Hematopoietic multipotent progenitor cell treated with erythropoietin and hydrocortisone succinate and interleukin-3 and kit ligand, for 17 days (in vitro differentiated cells): ENCODE measurements at places on chromosomes 6 and 20.

GRCh38 chr20:9609887-9610502 is 95.6 kb downstream of the LAMP5 start:
- peak; percentile 23 for DNase-seq

DNA sequence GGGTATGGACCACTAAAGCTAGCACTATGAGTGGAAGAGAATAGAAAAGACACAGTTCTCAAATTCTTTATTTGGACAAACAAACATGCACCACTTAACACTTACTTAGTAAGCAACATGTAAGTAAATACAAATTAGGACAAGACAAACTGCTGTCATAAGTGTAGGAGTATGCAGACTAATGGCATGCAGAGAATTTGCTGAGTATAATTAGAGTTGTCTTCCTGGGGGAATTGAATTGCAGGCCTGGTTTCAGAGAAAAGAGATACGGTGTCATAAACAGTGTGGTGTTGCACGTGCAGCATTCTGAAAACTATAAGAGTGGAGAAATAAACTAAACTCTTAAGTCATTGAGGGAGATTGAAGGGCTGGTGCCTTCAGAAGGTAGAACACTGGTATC is 125.2 kb upstream of the EYA4 start:
- no peak for DNase-seq

DNA sequence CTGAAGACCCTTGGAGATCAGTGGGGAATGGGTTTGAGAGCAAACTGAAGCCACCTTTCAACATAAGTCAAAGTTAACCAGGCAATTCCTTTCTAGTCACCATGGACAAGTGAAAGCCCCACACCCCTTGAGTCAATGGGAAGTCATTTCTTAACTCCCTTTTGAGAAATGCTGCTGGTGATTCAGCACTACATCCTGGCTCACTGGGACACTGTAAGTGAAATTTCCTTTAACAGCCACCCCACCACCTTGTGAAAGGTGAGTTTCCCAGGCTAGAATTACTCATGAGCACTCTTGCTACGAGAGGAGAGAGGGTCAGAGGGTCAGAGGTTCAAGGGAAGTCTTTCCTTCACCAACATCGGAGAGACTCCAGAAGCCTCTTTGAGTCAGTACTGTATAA is 93.3 kb upstream of the MARCKS start:
- no peak for DNase-seq

DNA sequence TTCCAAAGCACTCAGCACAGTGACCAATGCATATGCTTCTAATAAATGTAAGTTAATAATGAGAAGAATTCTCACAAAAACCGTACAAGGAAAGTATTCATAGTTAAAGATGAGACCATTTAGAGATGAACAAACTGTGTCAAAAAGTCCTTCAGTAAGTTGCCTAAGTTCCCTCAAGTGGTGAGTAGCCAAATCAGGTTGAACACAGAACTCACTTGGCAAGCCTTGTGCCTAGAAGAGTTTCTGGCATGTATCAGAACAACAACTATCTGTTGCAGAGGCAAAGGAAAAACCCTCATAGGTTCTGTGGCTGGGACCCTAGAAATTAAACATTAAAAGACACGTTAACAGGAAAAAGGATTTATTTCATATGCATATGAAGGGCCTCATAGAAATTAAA is 129.6 kb upstream of the DOK5 start:
- DNase-seq: no peak

DNA sequence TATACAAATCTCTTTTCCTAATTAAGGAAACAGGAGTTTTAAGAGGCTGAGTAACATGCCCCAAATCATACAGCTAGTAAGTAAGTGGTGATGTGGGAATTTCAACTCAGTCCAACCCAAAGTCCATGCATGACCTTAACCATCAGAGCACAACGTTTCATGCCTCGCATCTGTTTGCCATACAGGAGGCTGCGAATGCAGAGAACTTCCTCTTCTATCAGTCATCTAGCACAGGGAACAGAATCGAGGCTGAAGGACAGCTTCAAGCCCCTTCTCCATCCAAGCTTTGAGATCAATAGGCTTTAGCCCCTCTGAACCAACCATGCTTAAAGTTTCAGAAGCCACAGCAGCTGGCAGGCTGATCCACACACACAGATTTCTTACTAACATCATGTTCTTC is 113.2 kb downstream of the MAFB start:
- DNase-seq: no peak

DNA sequence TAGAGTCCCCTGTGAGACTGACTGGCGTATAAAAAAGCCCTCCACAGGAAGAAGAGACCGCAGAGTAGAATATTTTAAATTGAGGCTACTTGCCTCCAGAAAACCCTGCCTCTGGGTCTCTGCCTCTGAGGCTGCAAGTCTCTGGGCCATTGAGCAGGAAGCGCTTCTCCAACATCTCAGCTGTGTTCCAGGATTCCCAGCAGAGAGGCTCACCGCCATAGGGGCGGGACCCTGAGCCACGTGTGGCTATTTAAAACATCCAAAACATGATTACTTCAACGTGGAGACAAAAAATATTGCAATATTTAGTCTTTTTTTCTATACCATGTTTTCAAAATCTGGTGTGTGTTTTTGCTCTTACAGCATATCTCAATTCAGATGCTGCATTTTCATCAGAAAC is 59.4 kb downstream of the GNAS-AS1 start:
- DNase-seq: no peak

GRCh38 chr6:151341476-151342195 is 49.7 kb downstream of the ZBTB2 start:
- no peak for DNase-seq

DNA sequence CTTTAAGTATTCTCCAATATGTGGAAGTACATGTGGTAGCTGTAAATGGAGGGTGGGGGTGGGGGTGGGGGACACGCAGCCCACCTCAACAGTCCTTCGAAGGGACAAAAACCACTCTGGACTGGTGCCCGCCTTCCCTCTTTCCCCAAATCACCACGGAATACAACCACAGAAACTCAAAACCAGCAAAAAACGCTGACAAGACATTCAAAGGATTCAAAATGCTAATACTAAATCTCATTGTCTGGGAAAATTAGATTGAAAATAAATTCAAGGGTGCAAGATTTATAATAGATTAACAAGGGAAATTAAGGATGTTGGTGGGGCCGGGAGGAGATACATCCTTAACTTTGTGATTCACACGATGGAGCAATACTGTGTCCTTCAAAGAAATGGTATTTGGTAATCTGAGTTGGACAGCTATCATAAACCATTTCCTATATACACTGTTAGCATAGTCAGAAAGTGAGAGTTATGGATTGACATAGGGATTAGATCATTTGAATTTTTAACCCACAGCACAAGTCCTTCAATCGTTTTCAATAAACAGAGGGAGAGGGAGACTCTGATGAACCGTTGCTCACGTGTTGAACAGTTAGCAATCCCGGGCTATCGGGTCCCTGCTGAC is 766 bp upstream of the TBC1D22B start:
- DNase-seq: no peak

GRCh38 chr6:166955865-166956443 is 396 bp downstream of the RNASET2 start:
- DNase-seq: no peak

DNA sequence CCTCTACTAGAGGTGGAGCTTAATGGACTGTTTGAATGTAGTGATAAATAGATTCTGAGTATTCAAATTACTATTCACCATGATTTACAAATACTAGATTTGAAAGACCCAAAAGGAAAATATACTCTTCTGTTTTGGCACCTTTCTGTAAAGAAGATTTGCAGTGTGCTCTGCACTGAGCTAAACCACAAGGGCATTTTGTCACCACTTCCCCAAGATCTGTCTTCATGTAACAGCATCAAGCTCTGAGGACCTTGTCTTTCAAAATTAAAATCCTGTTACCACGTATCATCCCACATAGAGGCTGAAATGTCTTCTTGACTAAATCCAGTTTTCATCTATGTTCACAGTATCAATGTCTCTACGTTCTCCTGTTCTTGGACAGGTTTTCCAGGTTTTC is 3.3 kb upstream of the PGK2 start:
- DNase-seq: no peak

DNA sequence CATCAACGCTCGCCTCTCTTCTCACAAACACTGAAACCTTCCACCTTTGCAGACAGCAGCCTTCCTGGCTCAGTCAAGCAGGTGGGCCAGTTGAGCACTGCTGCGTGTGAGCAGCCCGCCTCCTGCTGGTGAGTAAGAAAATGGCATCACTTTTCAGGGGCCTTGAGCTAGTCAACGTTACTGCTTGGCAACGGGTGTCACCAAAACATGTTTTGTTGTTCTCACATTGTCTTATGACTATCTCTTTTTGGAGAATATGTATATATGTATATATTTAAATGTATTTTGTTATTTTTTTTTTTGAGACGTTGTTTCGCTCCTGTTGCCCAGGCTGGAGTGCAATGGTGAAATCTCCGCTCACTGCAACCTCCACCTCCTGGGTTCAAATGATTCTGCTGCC is 97.0 kb upstream of the AGPAT4 start:
- peak; percentile 65 for DNase-seq

GRCh38 chr6:165616116-165616515 is 46.9 kb downstream of the PDE10A start:
- no peak for DNase-seq

- DNase-seq: peak; percentile 66
These were observed 574 bp downstream of the RPS12 start for GRCh38 chr6:132814716-132815570.

- no peak for DNase-seq
These were observed 12.9 kb upstream of the TLDC2 start for GRCh38 chr20:36862857-36863668.

- no peak for DNase-seq
These were observed 15.4 kb downstream of the EZR start for GRCh38 chr6:158803733-158804143.

GRCh38 chr6:55180258-55180657 is 5.9 kb downstream of the HCRTR2 start:
- no peak for DNase-seq

DNA sequence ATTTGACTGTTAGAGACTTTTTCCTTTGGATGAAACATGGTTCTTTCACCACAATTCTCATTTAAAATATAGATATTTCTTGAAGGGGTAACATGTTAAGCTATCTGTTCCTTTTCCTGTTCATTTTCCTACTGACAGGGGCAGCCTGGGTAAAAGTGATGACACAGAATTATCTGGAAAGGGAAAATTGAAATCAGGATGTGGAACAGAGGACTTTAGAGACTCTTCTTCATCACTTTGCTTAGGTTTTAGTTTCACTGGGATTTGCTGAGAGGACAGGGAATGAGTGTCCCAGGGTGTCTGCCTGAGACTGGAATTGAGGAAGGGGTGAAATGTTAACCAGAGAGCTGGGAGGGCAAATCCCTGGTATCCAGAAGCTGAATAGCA is 116.0 kb downstream of the RNF144B start:
- DNase-seq: no peak

DNA sequence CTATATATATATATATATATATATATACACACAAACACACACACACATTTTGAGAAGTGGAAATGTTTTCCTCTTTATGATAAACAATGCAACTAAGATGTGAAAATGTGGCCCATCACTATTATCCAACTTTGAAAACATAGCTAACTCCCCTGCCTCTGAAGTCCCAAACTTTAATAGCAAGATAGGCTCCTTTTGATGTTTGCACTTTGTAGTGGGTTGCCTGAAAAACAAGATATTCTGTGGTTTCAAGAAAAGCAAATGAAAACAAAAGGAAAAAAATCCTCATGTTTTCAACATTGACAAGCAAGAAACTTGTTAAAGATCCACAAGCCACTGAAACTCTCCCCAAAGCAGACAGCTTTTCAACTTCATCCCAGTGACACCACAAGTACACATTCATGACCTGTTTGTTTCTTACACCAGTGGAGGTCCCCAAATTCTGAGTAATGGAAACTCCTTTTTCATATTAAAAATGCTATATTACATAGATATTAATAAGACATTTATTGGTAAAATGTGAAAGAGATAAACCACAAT is 90.0 kb downstream of the IPCEF1 start:
- no peak for DNase-seq

DNA sequence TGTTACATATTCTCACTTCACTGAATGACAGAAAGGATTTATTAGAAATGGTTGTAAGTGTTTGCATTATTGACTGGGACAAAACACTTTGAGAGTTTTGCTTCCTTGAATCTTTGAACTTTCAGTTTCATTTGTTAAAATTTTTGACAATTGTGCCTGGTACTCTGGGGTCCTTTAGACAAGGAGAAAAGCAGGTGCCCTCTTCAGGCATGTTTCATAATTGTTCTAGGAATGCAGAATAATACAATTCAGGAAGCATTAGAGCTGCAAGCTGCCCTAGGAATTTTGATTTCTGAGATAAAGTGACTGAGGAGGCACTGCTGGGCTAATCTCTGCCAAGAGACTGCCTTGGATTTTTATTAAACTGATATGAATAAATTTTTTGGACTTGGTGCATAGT is 49.7 kb downstream of the TOP1 start:
- DNase-seq: no peak

DNA sequence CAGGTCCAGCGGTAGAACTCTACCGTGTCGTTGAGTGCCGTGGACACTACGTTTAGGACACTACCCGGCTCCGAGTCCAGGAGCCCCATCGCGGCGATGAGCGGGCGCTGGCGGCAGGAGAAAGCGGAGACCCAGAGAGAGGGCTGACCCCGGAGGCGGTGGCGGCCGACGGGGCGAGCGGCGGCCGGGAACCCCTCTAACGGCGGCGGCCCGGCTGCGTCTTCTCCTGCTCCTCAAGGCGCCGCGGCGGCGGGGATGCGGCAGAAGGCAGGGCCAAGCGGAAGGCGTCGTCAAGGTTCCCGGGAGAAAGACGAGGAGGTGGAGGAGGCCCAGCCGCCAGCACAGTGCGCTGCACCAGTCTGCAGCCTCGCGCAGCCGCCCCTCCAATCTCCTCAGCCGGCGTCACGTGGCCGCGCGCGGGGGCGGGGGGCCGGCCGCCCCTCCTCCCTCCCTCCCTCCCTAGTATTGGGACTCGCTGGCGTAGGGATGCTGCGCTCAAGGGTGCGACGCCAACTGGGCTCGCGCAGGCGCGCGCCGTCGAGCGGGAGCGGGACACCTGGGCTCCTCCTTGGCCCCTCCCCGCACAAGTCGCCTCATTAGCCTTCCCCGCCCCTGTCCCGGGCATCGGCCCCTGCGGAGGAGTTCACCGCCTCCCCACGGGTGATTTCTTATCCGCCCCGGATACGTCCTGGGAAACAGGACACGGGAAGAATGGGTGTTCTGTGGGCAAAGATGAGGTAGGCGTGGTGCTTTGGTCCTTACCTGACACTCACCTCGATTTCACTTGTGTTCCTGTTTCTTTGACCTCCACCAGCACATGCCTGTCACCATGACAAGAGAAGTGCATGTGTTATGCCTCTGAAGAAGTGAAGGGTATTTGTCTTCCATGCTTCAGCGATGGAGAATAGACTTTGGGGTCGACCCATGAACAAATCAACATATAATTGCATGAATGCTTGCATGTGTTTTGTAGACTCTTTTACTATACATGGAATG is at the start of gene ELOVL4:
Gene ELOVL4, minus strand, starts transcription at position 363 of the 996 bp plus-strand sequence. Its CDS starts 274 bp downstream, at position 89.
- no peak for DNase-seq

GRCh38 chr6:46138281-46138680 is 8.5 kb downstream of the ENPP4 start:
- no peak for DNase-seq

DNA sequence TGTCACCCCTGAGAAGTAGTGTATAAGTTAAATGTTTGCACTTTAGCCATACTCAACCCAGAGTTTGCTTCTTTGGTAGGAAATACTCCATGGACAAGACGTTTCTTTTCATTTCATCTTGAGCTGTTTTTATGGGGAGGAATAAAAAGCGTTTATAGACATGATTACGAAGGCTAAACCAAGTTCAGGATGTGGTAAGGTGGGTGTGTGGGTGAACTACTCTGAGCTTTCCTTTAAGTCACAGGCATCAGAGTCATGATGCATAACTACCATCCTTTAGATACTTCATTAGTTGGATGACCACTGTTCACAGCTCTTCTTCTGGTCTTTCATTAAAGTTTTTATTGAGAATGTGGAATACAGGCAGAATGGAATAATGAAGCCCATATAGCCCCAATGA is 48.9 kb downstream of the EBF4 start:
- no peak for DNase-seq
